ENCODE measurements at places on chromosomes 1 and 21. TPM values are rescaled to one million over a fixed set of nuclear protein-coding genes. Genes with fewer than 3 reads are reported as not detected.

The AMIGO1 gene
- 7.4 TPM for total RNA-seq

The NTNG1 gene
- total RNA-seq: not detected

The PLA2G5 gene
- 5.5 TPM for total RNA-seq

GRCh38 chr21:40011371-40011770 lies 144.1 kb downstream of the PCP4 start:
- DNase-seq: no peak

GRCh38 chr1:64875101-64875500 lies 91.2 kb downstream of the JAK1 start:
- DNase-seq: no peak
